ENCODE measurements at places on chromosomes 16 and 17.

- DNase-seq: no peak
These were observed 555 bp downstream of the NUP88 start for GRCh38 chr17:5418858-5419355.

GRCh38 chr17:65123757-65124675 is 13.2 kb upstream of the RGS9 start:
- DNase-seq: no peak

- DNase-seq: no peak
These were observed 750 bp downstream of the ZFHX3 start for GRCh38 chr16:73047221-73047535.

GRCh38 chr16:85871756-85872155 is 27.2 kb upstream of the IRF8 start:
- DNase-seq: no peak

GRCh38 chr17:55763856-55764255 is 13.0 kb downstream of the PCTP start:
- DNase-seq: no peak

DNA sequence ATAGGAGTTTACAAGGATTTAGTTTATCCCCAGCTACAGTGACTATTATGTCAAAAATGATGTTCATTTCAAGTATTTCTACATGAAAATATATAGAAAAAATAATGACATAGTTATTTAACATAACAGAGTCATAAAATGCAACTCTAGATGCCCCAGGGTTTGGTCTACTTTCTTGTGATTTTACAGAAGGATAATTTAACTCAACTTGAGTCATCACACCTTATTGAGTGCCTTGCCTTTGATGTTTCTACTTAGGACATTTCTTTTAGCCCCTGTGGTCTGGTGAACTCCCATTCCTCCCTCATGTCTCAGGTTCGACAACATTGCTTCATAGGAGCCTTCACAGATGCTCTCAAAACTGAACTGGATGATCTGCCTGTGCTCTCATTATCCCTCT is 2.0 kb downstream of the KRT20 start:
- no peak for DNase-seq

DNA sequence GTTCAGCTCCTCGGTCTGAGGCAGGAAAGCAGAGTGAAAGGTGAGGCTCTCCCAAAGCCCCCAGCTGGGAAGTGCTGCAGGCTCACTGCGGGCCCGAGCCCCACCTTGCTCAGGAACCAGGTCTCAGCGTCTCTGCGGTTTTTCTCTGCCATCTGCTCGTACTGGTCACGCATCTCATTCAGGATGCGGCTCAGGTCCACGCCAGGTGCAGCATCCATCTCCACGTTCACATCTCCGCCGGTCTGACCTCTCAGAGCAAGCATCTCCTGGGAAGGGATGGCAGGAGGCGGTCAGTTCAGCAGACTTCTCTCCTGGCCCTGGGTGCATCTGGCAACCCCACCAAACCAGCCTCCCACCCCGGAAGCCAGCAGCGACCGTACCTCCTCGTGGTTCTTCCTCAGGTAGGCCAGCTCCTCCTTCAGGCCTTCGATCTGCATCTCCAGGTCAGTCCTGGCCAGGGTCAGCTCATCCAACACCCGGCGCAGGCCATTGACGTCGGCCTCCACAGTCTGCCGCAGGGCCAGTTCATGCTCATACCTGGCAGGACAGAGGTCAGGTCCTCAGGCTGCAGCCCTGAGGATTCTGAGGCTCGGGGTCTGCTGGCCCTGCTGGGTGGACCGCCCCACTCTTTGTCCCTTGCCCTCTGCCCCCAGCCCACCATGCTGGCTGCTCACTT is 1.5 kb downstream of the KRT16 start:
- no peak for DNase-seq

- no peak for DNase-seq
These were observed 27.8 kb downstream of the CASKIN2 start for GRCh38 chr17:75487351-75488070.

- DNase-seq: no peak
These were observed 63.0 kb upstream of the CLEC18A start for GRCh38 chr16:69888005-69888590.

- DNase-seq: no peak
These were observed 229.2 kb downstream of the STX8 start for GRCh38 chr17:9346296-9346926.

GRCh38 chr16:5044011-5044540 is 10.3 kb upstream of the NAGPA start:
- DNase-seq: no peak

DNA sequence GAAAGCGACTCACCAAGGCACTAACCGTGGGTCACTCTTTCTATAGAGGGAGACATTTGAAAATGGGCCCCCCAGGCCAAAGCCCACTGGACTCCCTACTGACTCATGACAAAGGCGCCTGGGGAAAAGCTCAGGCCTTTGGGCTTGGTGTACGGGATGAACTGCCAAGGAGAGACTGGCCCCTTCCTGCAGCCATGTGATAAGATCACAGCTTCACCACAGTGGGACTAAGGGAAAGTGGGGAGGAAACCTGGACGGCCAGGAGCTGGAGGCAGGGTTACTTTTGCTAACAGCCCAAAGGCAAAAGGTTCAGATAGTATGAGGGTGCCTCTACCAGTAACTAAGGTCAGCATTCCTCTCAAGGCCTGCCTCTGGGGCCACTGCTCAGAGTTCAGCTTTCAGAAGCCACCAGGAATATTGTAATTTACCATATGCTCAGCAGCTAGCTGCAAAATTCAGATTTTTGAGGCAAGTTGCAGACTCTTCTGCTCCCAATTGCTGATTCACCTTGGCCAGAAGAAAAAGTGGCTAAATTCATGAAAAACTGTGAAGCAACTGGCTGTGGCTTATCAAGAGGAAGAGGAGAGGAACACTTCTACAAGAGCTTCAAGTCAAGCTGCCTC is 37.1 kb upstream of the SLC25A19 start:
- no peak for DNase-seq

DNA sequence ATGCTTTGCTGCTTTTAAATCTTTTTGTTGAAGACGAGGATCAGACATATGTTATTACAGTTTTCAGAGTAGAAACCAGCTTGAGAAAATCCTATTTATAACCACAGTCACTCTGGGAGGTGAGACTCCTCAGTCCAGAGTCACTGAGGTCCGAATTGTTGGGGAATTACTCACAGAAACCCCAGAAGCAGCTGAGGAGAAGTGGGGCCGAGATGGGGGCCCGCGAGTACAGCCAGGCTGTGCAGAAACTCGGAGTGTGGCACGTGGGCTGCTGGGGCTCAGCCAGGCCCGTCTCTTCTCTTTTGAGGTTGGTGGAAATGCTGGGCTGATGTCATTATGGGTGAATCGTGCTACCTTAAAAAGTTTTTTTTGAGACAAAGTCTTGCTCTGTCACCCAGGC is 14.4 kb upstream of the GNG13 start:
- DNase-seq: no peak

DNA sequence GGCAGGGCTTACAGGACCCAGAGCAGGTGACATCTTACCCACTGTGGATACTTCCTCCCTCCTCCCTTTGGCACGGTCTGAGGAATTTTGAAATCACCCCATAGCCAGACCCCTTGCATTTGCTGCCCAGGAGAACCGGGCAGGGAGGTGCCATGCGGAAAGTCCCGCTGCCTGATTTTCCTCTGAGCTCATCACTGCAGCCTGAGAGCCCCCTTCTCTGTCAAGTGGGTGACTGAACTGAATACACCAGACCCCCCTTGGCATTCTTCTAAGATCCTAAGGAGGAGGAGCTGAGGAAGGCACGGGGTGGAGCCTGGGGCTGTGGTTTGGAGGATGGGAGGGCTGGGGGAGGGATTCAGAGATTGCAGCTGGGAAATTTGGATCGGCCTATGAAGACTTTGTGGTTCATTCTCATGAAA is 173.4 kb downstream of the RAB11FIP4 start:
- no peak for DNase-seq

- DNase-seq: no peak
These were observed 43.4 kb downstream of the NEUROD2 start for GRCh38 chr17:39564211-39564848.

- no peak for DNase-seq
These were observed 361.0 kb downstream of the WWOX start for GRCh38 chr16:78460428-78460827.

DNA sequence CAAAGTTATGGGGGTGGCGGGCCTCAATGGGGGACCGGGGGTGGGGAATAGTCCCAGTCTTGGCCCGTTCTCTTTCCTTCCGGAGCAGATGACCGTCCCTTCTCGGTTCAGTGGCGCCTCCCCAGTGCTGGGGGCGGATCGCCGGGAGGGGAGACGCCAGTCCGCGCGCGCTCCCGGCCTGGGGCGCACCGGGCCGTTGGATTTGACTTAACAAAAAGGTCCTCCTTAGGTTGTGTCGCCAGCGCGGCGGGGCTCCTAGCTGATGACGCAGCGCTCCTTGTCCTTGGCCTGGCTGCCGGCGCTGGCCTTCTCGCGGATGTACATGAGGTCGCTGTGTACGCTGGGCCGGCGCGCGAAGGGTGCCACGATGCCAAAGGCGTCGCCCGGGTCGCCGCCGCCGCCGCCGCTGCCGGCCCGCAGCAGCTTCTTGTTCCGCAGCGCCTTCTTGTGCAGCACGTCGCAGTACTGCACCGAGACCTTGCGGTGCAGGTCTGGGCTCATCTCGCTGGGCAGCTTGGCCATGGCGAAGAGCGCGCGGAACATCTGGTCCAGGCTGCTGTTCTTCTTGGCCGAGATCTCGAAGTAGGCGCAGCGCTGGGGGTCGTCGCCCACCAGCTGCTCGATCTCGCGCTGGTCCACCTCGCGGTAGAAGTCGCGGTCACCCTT is 1.2 kb downstream of the RASD1 start:
- DNase-seq: no peak

DNA sequence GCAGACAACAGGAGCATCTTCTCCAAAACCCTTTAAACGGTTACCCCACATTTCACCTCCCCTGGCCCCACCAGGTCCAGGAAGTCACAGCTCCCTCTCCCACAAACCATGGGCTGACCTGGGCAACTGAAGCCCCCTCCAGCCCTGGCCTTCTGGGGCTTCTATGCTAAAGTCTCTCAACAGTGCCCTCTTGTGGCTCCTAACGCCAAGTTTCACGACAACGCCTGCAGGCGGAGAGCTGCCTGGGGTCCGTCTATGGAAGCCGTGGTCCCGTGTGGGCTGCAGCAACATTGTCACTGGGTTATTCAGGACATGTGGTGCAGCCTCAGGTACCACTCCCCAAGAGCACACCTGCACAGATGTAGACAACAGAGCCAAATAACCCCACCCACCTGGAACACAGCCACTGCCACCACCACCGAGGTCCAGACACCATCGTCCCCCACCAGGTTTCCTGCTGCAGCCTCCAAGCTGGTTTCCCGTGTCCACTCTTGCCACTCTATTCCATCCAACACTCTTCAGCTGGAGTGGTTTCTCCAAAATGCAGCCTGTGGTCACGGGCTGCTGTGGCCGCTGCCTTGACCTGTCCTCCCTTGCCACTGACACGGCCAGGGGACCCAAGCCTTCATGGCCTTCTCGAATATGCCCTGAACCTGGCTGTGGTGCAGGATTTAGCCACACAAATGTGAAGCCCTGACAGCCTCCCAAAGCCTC is 19.1 kb downstream of the C16orf95 start:
- DNase-seq: peak; percentile 71

DNA sequence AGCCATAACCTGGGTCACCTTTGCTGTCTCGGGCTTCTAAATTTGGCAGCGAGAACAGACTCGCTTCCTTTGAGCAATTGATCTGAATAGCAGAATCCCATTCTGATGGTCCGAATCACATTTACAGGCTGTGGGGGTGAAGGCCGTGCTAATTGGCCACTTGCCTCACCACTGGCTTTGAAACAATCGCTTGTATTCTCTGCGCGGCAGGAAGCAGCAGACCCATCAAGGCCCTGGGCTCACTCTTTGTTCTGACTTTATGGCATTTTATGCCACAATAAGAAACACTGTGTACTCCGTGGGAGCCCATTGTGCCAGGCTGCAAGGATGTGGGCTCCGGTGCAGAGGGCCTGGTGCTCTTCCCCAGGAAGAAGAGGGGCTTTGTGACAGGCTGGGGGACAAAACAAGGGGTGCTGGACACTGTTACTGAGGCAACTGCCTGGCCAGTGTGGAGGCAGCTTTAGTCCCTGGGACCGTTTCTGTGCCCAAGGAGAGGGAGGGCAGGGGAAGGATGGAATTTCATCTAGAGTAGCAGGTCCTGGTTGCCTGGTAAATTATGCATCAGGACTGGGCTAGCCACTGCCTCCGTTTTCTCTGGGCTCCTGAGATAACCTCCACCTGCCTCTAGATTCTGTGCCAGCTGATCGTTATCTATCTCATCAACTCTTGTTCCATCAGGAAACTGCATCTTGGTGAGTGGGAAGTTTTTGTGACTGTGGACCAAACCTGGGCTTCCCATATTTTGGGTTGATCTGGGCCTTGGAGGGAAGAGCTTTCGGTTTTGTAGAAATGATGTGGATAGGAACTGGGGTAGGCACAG is 78.5 kb downstream of the MRC2 start:
- no peak for DNase-seq

GRCh38 chr17:17269926-17270773 is 10.9 kb downstream of the COPS3 start:
- no peak for DNase-seq

GRCh38 chr17:28324781-28325180 is 5.8 kb downstream of the TMEM97 start:
- no peak for DNase-seq

- DNase-seq: no peak
These were observed 15.7 kb upstream of the BAHCC1 start for GRCh38 chr17:81379523-81379942.
